ENCODE measurements at places on chromosomes 6 and 20.

GRCh38 chr20:38941726-38942389 is 15.6 kb downstream of the FAM83D start:
- DNase-seq, result no peak

DNA sequence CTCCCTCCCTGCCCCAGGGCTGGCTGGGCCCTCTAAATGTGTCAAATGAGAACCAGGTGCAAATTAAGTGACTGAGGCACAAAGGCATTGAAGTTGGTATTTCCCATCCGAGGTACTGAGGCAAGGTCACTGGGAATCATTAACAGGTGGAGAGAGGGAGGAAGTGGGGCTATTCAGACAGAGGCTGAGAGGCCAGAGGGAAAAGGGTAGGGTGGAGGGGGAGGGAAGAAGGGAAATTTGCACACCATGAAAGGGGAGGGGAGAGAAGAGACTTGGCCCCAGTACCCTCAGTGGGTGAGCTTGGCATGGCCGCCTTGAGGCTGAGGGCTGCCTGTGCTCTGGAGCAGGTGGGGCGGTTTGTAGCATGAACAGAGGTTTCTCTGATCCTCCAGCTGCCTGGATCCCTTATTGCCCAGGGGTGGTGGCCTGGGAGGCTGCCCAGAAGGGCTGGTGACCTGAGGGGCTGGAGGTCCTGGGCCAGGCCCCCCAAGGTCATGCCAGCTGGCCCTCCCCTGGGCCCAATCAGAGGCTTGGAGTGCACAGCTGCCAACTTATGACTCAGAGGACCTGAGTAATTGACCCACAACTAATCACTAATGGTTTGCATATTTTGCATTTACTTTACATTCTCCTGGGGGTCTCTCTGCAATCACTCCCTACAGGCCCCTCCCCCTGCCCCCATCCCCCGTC is 40.3 kb upstream of the ZFAND3 start:
- DNase-seq, result no peak

- no peak for DNase-seq
Measured at GRCh38 chr20:38202153-38202981, 37.3 kb upstream of the TGM2 start.

- no peak for DNase-seq
Measured at GRCh38 chr6:149064660-149065015, 252.9 kb upstream of the TAB2 start.

DNA sequence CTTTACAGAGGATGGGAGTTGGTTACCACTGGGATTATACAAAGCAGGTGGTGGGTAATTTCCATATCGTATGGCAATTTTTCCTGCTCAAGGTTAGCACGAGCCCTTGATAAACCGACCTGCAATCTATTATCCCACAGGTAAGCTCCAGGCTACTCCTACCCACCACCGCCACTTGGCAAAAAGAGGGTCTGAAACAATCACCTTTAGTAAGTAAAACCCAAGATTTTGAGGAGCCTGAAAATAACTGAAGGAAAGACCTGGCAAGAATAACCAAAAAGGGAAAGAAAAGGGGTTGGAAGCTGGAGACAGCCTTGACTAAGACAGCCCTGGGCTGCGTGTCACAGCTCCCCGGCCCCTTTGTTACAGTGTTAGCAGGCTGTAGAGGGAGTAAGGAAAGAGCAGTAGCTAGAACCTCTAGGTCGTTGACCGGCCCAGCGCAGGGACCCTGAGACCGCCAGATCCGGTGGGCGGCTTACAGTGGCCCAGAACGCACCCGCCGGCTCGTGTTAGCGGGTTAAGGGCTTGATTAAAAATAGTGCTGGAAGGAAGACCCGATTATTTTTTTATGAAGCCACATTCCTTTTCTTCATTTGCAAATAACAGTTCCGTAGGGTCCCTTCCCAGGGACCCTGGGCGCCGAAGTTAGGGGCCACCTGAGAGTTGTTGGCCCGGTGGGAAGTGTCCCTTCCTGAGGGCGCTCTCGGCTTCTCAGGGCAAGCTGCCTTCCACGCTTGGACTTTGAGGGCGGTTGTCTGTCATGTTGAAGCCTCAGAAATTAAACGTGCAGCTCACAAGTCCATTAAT is 30.5 kb downstream of the TFAP2B start:
- DNase-seq, result no peak

GRCh38 chr6:14874975-14875480 is 370.8 kb upstream of the JARID2 start:
- DNase-seq, result no peak

GRCh38 chr20:8647961-8648441 is 420.9 kb upstream of the PLCB4 start:
- DNase-seq, result peak; percentile 46

DNA sequence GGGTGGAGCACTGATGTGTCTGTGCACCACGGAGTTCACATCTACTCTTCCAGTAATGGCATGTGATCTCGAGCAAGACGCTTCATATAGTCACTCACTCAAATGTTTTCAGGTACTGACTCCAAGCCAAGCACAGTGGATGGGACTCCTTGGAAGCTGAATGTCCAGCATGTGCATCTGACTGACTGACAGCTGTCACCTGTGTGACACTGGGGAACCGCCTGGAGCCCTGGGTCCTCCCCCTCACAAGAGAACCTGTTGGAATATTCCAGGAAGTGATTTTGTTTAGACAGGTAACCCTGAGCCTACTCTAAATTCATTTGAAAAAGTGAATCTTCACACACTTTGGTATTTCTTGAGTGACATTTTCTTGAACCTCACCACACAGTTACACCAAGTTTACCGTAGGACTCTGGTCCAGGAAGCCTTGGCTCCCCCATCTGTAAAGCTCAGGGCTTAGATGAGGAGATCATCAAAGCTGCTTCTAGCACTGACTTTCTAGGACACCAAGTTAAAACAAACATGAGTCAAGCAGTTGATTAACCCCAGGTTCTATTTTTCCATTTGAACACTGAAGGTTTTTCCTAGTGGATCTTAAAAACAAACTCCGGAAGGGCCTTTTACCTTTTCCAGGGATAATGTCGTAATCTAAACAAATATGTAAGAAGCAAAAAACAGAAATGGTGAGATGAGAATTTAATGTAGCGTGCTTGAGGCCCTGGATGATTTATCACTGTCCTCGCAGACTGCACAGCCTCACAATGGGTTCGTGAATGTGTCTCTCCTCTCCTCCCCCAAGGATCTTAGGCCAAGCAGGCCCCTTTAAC is 50.1 kb downstream of the EDN3 start:
- DNase-seq, result no peak

GRCh38 chr20:48574383-48574782 is 253.4 kb downstream of the PREX1 start:
- DNase-seq, result no peak

DNA sequence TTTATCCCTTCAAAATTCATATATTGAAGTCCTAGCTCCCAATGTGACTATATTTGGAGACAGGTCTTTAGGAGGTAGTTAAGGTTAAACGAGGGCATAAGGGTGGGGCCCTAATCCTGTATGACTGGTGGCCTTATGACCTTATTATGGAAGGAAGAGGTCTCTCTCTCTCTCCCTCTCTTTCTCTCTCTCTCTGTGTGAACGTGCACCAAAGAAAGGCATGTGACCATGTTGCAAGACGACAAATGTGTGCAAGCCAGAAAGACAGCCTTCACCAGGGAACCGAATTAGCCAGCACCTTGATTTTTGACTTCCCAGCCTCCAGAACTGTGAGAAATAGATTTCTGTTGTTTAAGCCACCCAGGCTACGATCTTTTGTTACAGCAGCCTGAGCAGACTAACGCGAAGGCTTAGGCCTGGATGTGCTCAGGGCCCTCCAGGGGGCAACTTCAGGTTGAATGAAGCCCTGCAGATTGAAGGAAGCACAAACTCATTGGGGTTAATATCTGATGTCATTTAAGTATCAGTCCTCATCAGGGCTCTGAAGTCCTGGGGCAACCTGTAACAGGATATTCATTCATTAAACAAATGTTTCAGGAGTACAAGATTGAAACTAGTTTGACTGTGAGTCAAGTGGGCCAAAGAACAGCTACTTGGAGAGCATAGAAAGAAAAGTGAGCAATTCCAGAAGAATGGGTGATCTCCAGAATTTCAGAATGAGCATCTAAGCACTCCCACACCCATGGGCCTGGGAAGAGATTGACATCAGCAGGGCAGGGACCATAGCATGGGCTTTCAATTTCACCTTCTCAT is 157.4 kb upstream of the TNFAIP3 start:
- no peak for DNase-seq

DNA sequence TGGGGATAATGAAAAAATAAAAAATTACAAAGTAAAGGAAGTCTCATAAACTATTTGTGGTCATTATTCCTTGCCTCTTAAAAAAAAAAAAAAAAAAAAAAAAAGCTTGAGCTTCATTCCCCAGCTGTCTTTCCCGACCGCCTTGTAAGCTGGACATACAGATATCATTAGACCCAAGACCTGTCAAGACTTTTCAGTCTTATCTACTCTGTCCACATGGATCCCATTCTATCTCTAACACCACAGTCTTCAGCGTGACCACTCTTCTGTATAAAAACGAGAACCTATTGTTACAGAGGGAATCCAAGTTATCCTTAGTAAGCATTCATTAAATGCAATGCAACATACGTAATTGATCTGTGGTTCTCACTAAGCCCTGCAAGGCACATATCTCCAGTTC is 423.5 kb downstream of the MEI4 start:
- DNase-seq, result no peak

GRCh38 chr20:42083280-42083679 is 465.1 kb upstream of the CHD6 start:
- DNase-seq, result no peak

DNA sequence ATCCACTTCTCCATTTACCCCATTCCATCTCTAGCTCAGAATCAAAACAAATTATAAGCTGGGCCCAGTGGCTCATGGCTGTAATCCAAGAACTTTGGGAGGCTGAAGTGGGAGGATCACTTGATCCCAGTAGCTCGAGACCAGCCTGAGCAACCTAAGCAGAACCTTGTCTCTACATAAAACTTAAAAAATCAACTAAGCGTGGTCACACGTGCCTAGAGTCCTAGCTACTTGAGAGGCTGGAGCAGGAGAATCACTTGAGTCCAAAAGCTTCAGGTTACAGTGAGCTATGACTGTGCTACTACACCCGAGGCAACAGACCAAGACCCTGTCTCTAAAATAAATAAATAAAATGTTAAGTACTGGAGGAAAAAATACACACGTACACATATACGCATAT is 74.7 kb upstream of the RUNX2 start:
- DNase-seq, result no peak

GRCh38 chr6:65803186-65803585 is 96.2 kb upstream of the EYS start:
- no peak for DNase-seq

DNA sequence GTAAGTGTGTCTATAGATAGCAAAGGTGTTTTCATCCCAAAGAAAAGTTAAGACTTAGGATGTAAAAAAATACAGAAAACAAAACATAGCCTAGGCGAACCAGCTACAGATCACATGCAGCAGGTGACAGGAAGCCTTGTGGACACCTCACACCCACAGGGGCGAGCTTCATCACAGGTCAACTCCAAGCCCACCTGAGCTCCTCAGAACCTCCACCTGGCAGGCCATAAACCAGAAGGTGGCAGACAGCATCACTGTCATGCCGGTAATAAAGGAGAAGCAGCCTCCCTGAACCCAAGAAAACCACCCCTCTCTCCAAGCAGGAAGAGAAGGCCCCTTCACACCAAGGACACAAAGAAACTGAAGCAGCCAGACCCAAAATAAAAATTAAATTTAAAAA is 1.0 kb downstream of the RALGAPA2 start:
- no peak for DNase-seq

DNA sequence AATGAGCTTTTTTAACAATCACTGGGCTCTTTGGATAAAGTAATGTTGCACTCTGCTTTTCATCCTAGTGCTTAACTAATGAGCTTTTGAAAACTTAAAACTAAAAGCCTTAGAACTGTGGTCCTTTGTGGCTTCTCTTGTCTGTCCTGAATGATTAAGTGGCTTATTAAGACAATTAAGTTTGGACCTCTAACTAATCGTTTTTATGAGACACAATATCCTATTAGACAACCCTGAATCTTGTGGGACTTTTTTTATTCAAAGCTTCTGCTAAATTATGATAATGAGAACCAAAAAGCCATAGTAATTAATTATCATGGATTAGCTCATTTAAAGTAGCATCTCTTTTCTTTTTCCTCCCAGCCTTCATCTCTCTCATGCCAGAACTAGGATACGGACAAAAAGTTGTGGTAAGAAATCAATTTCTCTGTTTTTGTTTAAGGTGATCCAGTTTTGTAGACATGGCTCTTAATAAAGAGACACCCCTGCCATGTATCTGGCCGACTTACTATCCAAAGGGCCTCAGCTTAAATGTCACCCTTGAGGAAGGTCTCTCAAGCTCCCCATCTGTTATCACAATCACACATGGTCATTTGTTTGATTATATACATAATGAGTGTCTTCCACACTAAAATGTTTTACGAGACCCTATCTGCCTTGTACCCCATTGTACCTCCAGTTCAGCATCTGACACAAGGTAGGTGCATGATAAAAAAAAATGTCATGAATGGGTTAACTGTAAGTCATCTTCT is 384.4 kb upstream of the IRAK1BP1 start:
- DNase-seq, result no peak

- no peak for DNase-seq
Measured at GRCh38 chr6:135008072-135008940, 46.3 kb downstream of the HBS1L start.

GRCh38 chr6:6752129-6752528 is 163.6 kb downstream of the LY86 start:
- DNase-seq, result no peak

DNA sequence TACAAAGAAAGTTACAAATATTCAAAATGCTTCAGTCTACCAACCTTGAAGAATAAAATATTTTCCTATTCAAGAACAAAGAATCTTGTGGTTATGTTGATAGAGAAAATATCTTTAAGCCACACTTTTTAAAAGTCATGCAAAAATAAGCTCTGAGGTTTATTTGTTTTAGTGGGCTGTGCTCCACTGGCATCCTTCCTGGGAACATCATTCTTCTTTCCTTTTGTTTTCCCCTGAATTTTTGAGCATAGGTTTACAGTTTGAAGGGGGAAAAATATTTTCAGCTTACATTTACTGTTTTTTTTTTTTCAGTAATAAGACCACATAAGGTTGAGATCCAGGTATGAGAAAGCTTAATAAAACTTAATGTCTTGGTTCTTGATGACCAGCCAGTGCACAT is 72.0 kb upstream of the BACH2 start:
- no peak for DNase-seq

GRCh38 chr20:25012616-25013189 is 20.2 kb upstream of the APMAP start:
- DNase-seq, result no peak

DNA sequence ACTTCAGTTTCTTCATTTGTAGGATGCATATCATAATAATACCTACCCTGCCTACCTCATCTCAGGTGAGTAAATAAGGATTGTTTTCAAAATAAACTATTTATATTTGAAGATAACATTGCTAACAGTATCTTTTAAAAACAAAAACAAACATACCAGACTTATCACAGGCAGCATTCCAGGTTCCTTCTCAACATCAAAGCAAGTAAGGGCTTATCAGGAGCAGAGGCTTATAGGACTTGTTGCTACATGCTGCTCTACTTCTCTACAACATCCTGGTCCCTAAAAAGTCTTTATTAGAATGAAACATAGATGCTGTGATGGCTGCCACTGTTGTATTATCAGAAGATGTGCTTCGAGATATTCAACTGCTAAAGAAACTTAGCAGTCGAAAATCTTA is 149.2 kb upstream of the PRDM1 start:
- DNase-seq, result no peak

GRCh38 chr6:21295506-21296240 is 297.9 kb upstream of the SOX4 start:
- DNase-seq, result no peak
